ENCODE measurements at places on chromosomes 6 and 20.
A peak's percentile ranks its signal among the peaks of the same experiment; 100 is the strongest.

DNA sequence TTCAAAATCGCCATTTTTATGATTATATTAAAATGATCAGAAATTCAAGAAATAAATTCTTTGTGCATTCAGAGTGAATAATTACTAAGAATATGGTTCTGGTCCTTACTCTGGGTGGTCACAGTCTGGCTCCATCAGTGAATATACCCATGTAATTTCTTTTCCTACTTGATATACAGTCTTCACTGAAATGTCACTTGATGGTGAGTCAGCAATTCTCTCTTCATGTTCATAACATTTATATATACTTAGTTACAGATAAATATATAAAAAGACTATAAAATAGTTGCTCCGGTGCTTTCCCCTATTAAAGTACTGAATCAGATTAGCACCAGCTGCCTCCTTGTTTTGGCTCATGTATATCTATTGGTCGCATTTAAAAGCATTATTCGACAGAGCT is 56.4 kb upstream of the MTRF1L start:
- DNase-seq, result no peak

- DNase-seq, result no peak
Measured at GRCh38 chr6:43749461-43749860, 20.6 kb upstream of the VEGFA start.

GRCh38 chr6:1383729-1384548 is 5.4 kb upstream of the FOXF2 start:
- no peak for DNase-seq

DNA sequence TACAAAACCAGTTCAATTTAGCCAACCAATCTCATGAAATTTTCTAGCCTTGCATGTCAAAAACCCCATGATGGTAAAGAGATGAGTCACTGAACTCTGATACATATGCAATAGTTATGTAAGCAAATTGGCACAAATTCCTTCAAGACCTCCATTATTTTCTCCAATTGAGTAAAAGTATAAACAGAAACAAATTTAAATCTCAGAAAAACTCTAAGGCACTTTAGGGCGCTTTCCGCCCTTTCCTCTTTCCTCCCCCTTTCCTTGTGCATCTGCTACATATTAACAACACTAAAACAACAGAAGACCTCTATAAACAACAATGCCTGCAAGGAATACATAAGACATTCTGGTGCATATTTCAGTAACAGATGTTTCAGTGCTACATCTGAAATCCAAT is 48.5 kb downstream of the KIF13A start:
- DNase-seq, result no peak

DNA sequence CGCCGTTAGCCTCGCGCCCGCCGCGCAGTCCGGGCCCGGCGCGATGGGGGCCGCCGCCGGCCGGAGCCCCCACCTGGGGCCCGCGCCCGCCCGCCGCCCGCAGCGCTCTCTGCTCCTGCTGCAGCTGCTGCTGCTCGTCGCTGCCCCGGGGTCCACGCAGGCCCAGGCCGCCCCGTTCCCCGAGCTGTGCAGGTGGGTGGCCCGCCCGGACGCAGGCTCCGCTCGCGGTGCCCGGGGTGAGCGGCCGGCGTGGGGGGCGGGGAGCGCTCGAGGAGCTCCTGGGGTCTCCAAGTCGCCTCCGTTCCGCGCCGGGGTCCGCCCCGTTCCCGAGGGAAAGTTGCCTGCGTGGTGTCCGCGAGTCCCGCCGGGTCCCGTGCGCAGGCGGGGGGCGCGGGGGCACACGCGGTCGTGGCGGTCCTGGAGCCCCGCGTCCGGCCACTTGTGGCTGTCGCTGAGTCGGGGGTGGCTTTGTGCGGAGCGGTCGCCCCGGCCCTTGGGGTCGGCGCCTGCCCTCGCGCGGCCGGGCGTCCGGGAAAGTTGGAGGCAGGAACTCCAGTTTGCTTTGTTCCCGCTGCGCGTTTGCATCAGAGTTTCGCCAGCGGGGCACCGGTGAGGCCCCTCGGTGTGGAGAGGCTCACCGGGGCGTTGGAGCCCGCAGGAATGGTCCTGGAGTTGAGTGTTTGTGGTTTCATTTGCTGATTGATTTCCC is 476 bp downstream of the IGF2R start:
- no peak for DNase-seq

DNA sequence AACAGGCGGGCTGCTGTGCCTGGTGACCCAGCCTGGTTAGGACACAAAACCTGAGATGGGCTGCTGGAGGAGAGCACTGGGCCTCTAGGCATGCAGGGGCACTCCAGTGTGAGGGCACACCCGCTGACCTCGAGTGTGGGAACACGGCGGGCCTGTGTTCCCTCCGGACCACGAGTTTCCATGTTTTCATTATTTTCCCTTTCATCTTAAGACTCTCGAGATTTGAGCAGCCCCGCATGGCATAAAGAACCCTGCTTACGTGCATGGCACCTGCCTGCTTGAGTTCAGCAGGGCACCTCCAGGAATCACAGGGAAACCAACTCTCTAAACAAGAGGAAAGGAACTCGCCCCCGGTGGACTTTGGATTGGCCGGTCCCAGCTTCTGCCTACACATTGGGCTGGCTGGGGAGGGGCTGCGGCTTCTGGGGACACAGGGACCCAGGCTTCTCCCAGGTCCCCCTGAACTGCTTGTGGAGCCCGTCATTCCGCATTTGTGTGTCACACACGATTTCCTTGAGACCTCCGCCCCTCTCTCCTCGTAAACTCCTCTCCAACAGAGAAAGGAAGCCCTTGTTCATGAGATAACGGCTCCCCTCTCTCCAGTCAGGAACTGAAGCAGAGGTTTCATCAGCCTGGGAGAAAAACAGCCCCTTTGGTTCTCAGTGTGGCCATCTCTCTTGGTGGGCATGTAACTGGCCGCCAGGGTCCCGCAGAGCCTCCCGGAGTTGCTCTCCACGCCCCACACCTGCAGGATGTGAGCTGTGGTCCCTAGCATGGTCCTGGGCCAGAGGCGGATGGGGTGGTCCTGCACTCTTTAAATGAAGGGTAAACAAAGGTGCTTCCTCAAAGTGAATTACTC is 181.8 kb downstream of the TTLL2 start:
- DNase-seq, result no peak

DNA sequence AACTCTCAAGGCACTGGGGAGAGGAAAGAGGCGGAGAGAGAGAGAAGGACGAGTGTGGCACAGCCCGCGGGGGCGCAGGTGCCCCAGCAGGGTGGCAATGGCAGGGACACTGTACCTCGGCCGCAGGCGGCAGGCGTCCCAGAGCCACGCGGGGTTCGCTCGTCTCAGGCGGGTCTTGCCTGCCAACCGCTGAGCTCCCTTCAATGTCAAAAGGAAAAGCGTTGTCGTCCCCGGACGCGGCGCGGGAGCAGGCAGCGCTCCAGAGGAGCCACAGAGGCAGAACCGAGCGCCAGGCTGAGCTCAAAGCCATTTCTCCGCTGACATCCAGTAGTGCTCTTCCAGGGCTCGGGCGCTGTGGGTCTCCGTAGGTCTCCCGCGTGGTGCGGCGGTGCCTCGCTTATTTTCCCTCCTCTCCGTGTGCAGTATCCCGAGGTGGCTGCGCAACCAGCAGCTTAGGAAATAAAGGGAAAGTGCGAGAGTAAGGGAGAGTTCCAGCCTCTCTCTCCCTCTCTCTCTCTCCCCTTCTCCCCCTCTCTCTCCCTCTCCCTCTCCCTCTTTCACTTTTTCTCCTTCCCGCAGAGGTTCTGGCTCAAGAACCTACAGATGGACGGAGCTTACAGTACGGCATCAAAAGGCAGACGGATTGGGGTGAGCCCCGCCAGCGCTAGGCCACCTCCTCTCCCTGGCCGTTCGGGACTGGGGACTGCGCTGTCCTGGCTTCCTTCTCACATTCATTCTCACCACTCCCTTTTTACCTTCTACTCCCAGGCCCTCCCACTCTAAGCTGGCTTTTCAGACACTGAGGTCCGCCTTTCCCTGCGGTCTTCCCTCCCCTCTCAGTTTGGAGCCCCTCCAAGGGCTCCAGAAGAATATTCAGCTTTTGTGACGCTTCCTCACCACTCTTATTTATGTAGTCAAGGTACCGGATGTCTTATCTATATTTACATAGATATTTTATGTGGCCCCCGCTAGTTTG is at the start of gene LAMA4:
Gene LAMA4 (minus strand): TSS at position 727 of the 976 bp plus-strand sequence. CDS start 417 bp downstream, at position 310.
- no peak for DNase-seq

DNA sequence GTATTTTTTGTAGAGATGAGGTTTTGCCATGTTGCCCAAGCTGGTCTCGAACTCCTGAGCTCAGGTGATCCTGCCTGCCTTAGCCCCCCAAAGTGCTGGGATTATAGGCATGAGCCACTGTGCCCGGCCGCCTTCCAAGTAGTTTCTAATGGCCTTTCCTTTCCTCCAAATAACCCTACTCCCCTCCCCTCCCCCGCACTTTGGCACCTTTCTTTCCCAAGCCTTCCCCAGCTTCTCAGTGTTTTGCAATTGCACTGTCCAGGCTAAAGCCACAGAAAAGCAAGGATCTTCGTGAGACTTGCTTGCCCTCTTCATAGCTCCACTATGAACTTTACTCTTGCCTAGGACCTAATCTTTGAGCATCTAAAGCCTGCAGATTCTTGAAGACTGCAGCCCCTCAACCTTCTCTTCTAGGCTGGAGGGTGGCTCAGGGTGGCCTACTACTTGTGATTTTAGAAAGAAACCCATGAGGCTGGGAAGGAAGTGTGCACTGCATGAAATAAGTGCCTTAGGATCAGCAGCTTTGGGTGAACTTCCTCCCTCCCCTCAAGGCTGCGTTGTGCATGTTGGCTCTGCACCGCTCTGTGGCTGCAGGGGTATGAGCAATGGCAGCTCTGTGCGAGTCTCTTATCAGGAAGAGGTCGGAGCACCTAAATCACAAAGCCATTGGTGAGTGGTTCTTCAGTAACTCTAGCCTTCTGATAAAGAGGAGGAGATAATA is 152.4 kb upstream of the SNX9 start:
- no peak for DNase-seq

DNA sequence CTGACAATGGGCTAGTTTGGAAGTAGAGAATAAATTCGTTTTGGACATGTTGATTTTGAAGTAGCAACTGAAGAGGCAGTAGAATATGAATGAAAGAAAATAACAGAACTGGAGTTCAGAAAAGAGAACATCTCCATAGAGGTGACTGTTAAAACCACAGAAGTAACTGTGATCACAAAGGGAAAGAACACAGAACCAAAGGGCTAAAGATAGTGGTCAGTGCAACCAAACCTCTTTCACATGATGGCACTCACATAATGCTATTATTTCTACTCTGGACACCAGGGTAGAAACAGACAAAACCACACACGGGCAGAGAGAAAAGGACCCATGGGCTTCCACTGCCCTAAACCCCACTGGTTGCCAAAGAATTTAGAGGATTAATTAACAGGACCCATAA is 58.5 kb downstream of the CDK19 start:
- DNase-seq, result no peak

GRCh38 chr6:112007254-112007653 is 46.6 kb upstream of the CCN6 start:
- no peak for DNase-seq

DNA sequence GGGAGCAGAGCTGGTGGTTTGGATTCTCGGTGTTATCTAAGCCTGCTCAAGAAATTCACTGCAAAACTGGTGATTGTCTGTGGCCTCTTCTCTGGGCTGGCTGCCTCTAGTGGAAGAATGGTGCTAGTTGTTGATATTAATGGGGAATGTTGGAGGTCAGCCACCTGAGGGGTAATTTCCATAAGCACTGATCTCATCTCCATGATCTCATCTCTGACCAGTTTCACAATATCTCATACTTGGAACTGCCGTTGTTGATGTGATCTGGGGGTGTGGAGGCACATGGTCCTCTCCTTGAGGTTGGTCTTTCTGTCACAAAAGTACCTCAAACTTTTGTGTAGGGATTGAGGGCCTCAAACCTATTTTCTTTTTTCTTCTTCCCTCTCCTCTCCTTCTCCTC is 102.6 kb downstream of the CD109 start:
- peak; percentile 94 for DNase-seq

DNA sequence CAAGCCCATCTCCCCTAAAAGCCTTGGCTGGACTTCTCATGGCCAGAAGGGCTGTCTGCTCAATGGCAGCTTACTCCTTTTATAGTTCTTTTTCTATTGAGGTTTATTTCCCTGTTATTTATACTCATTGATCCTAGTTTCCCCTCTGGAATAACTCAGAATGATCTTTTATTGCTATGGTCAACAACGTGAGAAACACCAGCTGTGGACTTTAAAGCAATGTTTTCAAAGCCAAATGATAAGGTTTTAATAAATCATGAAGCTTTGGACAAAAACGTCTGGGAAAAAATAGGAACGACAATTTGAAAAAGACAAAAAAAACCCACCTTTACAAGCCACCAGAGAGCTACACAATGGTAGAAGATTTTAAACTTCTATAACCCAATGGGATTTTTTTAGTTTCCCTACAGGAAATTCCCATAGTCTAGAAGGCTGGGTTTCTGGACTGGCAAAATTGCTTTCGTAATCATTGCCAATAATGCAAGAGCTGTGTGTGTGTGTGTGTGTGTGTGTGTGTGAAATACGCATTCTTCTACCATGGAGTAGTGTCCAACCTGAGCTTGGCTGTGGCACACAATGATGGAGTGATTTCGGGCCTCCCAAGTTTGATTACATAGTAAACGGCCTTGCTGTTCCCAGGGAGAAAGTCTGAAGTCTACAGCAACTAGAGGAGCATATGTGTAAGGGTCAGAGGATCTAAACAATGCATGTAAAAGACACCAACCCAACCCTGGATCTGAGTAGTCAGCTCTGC is 396.0 kb downstream of the SYNE1 start:
- DNase-seq, result no peak

- DNase-seq, result no peak
Measured at GRCh38 chr6:141202626-141203025, 930.1 kb upstream of the GJE1 start.

GRCh38 chr20:2617099-2617714 is 35.2 kb upstream of the NOP56 start:
- no peak for DNase-seq

GRCh38 chr6:34680802-34681515 is 15.6 kb downstream of the ILRUN start:
- peak; percentile 47 for DNase-seq

DNA sequence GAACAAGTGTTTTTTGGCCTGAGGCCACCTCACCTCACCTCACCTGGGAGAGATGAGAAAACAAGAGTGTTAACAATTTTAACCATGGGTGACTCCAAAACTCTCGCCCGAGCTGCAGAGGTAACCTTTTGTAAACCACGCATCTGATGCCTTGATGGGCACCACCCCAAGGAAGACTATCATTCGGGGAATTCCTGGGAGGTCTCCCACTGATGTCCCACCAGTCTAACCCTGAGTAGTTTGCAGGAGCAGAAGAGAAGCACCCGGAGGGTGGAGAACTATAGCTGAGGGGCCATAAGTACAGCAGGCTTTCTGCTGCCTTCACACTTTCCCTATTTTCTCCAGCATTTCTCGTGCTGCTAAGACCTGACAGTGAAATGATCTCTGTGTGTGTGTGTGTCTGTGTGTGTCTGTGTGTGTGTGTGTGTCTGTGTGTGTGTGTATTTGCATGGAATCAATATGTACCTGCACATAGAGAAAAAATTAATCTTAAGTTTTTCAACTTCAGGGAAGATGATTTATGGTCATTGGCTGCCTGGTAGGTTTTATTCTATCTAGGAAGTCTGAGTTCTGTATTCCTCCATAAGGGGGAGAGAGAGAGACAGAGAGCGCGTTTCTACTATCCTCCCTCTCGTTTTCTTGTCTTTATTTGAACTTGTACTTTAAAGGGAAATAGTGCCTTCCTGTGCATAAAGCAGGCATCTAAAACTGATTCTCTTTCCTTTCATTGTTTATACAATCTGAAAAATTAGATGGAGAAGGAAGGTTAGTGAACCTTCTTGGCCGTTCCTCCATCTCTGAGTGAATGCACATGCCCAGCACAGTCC is 75.8 kb downstream of the CAP2 start:
- DNase-seq, result no peak

All from stromal cell of bone marrow (primary cell).